ENCODE measurements at places on chromosomes 7 and 10.

- DNase-seq, result no peak
Observed at GRCh38 chr7:157408258-157409101, 71.7 kb downstream of the DNAJB6 start.

- peak; percentile 10 for DNase-seq
Observed at GRCh38 chr7:104267701-104268368, 60.0 kb upstream of the ORC5 start.

GRCh38 chr10:13741438-13741837 is 154.7 kb downstream of the PRPF18 start:
- DNase-seq, result no peak

GRCh38 chr10:107814865-107815487 is 650.5 kb upstream of the SORCS1 start:
- peak; percentile 77 for DNase-seq

DNA sequence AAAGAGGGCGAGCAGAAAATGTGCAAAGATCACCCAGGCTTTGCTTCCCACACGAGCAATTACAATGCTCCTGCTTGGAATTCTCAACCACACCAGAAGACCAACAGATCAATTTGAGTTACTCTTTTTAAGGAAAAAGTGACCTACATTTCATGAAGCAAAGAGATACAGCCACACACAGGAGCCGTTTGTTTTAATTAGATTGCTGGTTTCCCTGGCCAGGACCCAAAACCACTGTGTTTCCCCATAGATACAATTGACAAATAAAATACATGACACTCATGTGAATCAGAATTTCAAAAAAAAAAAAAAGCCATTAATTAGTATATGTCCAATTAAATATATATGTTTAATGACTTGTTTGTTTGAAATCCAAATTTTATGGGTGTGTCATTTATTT is 458.3 kb downstream of the PLXDC2 start:
- DNase-seq, result no peak

DNA sequence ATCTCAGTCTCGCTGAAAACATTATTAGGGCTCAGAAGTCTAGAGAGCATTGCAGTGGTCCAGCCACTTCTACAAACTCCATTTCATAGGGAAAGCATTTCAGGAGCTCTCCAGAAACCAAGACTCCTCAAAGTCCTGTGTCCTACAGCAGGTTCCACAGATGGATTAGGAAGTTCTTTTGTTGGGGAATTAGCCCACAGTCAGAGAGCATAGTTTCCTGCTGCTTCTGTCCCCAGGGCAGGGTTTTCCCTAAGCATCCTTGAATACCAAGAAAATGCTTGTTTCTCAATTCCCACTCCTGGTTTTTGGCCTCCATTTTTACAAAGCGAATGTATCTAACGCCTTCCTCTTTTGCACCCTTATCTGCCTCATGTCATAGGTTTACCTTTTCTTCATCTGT is 235.9 kb upstream of the PODXL start:
- no peak for DNase-seq

- DNase-seq, result peak; percentile 72
Observed at GRCh38 chr7:23022258-23022769, 8.4 kb upstream of the HYCC1 start.

GRCh38 chr10:96441987-96442643 is 71.6 kb downstream of the TLL2 start:
- no peak for DNase-seq

- peak; percentile 72 for DNase-seq
Observed at GRCh38 chr7:133703547-133703946, 423.6 kb upstream of the LRGUK start.

- DNase-seq, result peak; percentile 17
Observed at GRCh38 chr7:35905555-35905954, 104.7 kb downstream of the SEPTIN7 start.

GRCh38 chr10:113125612-113126011 is 175.6 kb downstream of the TCF7L2 start:
- no peak for DNase-seq

DNA sequence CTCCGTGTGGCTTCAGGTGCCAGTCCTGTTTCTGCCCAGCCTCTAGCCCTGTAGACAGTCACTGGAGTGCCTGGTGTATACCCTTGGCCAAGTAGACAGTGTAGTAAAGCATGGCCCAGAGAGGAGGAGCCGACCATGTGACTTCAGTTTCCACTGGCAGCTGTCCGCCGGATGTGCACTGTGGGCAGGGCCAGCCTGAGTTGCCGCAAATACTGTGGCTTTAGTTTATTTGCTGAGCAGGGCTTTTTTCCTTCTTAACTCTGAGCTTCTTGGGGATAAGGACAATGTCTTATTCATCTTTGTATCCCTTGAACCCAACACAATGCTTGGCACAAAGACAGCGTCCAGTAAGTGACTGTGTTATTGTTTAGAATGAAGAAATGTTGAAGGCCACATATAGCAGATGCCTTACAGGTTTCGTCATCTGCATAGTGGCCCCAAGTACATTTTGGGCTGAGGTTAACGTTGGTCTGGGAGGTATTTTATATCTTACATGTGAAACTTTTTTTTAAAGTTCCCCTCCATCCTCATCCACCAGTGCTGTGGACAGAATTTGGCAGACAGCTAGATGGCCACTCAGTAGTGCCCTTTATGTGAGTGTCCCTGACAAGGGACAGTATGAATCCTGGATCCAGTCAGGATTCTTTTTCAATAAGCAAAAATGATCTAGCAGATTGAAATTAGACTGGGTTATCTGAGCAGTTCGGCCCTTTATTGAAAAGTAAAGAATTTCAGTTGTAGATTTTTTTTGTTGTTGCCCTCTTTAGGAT is 40.6 kb downstream of the CYP17A1 start:
- no peak for DNase-seq

GRCh38 chr7:128869944-128870285 is 7.3 kb downstream of the ATP6V1F start:
- no peak for DNase-seq

- DNase-seq, result no peak
Observed at GRCh38 chr7:71507680-71508602, 376.0 kb downstream of the GALNT17 start.

- no peak for DNase-seq
Observed at GRCh38 chr10:70617798-70618568, 15.4 kb upstream of the PRF1 start.

- no peak for DNase-seq
Observed at GRCh38 chr10:75355706-75356105, 45.9 kb downstream of the ZNF503 start.

- DNase-seq, result peak; percentile 77
Observed at GRCh38 chr10:100043796-100044195, 34.0 kb upstream of the DNMBP start.

DNA sequence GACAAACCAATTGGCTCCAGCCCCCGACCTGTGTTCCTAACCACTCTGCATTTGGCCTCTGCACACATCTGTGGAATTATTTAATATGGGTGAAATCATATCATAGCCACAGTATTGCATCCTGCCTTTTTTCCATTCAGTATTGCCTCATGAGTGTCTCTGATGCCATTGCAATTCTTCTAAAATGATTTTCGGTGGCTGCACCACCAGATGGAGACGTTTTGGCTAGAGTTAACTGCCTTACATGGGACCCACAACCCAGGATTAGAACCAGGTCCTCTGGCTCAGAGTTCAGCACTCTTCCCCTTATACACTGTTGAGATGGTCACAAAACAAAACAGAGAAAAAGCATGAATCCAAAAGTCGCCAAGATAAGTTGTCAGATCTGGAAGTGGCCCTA is 180.8 kb downstream of the EMX2 start:
- peak; percentile 7 for DNase-seq

- DNase-seq, result no peak
Observed at GRCh38 chr7:123935436-123936381, 10.7 kb downstream of the SPAM1 start.

DNA sequence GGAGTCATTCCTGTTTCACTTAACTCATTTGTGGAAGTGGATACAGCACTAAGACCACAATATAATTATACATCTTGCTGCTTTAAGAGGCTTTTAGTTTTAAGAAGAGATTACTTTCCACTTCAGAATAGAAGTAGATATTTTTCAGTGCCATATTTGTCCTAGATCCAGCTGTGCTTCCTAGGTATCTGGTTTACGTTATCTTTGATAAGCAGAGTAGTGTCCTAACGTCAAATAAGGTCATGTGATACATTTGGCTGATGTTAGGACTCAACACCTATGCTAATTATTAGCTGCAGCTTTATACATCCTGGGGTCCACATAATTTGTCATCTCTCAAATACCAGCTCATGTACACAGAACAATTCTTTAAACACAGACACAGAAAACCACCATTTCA is 196.2 kb upstream of the SMIM30 start:
- no peak for DNase-seq

- no peak for DNase-seq
Observed at GRCh38 chr10:83963446-83963845, 175.9 kb upstream of the GHITM start.

- DNase-seq, result no peak
Observed at GRCh38 chr10:23174074-23174976, 17.8 kb upstream of the PTF1A start.

GRCh38 chr10:87861566-87861952 is 1.8 kb downstream of the KLLN start:
- no peak for DNase-seq

- peak; percentile 69 for DNase-seq
Observed at GRCh38 chr7:155188357-155188756, 109.3 kb upstream of the INSIG1 start.

DNA sequence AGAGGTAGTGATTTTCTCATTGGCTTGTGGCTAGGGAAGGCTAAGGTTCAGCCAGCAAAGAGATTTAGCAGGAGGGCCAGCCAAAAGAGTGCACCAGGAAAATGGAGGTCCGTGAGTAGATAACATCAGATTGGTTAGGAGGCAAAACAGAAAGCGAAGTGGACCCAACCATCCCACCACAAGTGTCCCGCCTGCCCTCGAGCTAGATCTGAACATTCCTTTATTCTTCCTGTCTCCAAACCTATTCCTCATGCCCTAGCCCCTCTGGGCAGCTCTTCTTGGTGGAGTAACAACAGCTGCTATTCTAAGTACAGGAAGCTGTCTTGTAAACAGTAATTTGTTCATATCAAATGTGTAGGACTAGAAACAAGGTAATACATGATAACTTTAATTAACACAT is 85.7 kb upstream of the BET1 start:
- DNase-seq, result no peak

- no peak for DNase-seq
Observed at GRCh38 chr7:140203556-140203955, 26.8 kb upstream of the KDM7A start.

DNA sequence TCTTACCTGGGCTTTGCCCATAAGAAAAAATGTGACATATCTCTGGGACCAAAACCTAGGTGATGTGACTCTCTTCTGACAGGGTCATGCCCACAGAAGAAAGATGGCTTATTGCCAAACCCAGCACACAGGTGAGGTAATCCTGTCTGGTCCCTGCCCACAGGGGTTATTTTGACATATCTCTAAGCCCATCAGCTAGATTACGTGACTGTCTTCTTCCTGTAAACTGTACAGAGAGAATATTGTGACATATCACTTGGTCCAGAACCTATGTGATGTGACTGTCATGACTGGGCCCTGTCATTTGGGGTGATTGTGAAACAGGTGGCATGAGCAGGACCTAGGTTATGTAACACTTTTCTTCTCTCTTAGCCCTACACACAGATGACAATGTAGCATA is 48.8 kb upstream of the ZNF680 start:
- DNase-seq, result no peak

DNA sequence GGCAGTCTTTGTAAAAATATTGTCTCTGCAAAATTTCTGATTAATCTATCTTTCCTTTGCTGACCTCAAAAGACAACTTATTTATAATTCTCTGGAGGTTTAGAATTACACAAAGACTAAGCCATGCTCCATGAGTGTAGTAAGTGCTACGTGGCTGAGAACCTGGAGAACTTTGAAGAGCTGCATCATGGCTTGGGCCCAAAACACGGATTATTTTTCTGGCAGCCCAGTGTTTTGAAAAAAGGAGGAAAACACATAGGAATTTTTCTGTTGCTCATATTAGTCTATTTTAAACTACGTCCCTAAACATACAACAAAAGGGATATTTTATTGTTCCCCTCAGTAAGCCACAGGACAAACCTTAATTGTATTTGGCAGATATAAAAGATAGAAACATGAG is 360.7 kb upstream of the MYO3A start:
- DNase-seq, result no peak

GRCh38 chr10:79487296-79488194 is 24.8 kb upstream of the EIF5AL1 start:
- peak; percentile 69 for DNase-seq

GRCh38 chr10:27624941-27625340 is 120.7 kb downstream of the MKX start:
- DNase-seq, result no peak

GRCh38 chr7:80517282-80517747 is 5.5 kb upstream of the GNAT3 start:
- no peak for DNase-seq

GRCh38 chr10:24404567-24404966 is 195.6 kb downstream of the KIAA1217 start:
- no peak for DNase-seq

DNA sequence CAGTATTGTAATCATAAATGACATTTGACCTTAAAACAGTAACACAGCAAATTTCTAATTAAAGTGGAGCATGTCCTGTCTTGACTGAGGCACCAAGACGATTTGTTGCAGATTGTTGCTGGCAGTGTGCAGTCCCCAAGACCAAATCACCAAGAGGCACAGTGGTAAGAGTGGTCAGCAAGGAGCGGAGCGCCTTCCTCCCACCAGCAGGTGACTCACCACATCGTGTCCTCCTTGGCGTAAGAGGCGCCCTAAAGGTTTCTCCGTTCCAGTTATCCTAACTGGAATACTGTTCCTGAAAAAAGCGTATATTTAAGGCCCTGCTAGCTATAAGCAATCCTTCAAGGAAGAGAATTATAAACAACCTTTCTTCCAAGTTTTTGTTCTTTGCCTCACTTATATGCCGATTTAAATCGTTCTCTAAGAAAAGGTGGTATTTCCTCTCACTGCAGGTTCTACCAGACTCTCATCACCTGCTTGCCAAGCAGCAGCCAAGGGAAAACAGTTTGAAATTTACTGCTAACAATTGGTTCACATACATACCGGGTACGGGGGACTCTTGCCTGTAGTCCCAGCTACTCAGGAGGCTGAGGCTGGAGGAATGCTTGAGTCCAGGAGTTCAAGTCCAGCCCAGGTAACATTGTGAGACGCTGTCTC is 10.7 kb upstream of the REPIN1 start:
- peak; percentile 59 for DNase-seq

GRCh38 chr10:110357252-110357780 is 52.6 kb upstream of the SMNDC1 start:
- DNase-seq, result peak; percentile 92

- DNase-seq, result peak; percentile 97
Observed at GRCh38 chr10:91613411-91614187, 19.3 kb downstream of the PPP1R3C start.

GRCh38 chr10:122113161-122113944 is 124.4 kb downstream of the TACC2 start:
- peak; percentile 59 for DNase-seq

GRCh38 chr10:97401455-97401919 is 347 bp upstream of the RRP12 start:
- DNase-seq, result no peak

- DNase-seq, result no peak
Observed at GRCh38 chr10:17101257-17101909, 28.2 kb downstream of the CUBN start.

All from HT1080 (cell line).